ENCODE measurements at places on chromosomes 7 and 10. TPM values are rescaled to one million over a fixed set of nuclear protein-coding genes. Genes with fewer than 3 reads are reported as not detected.

UCN3 gene
- total RNA-seq: not detected

DNA sequence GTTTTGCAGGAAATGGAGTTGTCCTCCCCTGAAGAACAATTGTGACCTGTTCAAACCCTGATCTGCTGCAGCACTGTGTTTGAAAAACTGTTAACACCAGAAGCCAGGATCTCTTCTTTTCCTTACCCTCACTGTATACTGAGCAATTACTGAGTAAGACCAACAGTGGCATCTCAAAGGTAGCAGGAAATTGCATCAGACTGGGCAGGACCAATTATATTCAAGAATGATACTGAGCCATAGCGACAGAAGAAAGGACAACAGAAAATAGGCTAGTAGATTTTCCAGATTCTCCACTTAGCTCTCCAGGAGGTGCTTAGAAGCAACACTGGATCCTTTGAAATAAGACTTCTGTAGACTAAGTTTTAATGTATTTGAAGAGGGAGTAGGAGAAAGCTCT lies 57.4 kb upstream of the INHBA start:
- DNase-seq: no peak

- no peak for DNase-seq
Measured at GRCh38 chr10:6120691-6121090, 31.9 kb downstream of the RBM17 start.

- no peak for DNase-seq
Measured at GRCh38 chr10:95282107-95282506, 8.7 kb downstream of the PDLIM1 start.

GRCh38 chr7:26379711-26380110 lies 88.0 kb downstream of the SNX10 start:
- DNase-seq: no peak

GRCh38 chr10:77560052-77560451 lies 77.6 kb downstream of the KCNMA1 start:
- DNase-seq: no peak

CCDC172 gene
- total RNA-seq: not detected

CALD1 gene
- 7.2 TPM for total RNA-seq

DNA sequence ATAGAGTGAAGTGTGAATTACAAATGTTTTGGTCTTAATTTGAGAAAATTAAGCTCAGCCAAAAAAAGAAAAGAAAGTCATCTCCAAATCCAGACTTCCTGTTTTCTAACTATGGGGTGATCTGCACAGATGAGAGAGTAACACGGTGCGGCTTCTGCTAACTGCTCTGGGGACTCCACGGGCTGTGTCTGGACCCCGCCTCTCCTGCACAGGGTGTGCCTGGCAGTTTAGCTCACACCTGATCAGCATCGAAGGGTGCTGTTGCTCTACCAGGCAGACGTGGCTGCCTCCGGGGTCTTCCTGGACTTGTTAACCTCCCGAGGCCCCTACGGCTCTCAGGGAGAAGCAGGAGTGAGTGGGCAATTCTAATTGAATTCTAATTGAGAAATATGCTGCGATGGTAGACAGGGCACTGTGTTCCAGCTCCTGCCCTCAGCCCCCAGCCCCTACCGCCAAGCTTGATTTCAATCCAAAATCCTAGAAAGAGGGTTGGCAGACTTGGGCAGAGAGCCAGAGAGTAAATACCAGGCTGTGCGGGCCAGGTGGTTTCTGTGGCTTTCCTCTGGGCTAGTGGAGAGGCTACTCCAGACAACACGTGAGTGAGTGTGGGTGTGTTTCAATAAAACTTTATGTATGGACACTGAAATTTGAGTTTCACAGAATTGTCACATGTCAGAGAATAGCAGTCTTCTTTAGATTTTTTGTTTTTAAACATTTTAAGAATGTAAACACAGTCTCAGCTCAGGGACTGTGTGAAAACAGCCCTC lies 13.4 kb downstream of the SHH start:
- DNase-seq: no peak

DNA sequence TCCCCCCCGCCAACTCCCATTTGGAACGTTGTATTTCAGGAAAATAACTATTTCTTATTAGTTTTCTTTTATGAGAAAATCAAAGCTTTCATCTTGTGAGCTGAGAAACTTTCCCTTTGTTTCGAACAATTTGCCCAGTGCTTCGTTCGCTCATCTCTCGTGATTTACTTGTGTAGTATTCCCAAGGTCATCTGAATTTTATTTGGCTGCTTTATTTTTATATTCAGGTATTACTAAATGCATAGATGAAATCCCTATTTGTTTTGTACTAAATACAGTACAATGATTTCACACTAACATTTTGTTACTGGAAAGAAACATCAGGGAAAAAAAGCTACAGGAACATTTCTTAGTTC lies 12.0 kb upstream of the EBLN1 start:
- no peak for DNase-seq

- no peak for DNase-seq
Measured at GRCh38 chr10:115977855-115978254, 295.2 kb downstream of the GFRA1 start.

GDF2 gene
- not detected for total RNA-seq
